CD4-positive, alpha-beta memory T cell (primary cell): ENCODE measurements at places on chromosomes 4 and X.
A peak's percentile ranks its signal among the peaks of the same experiment; 100 is the strongest.

DNA sequence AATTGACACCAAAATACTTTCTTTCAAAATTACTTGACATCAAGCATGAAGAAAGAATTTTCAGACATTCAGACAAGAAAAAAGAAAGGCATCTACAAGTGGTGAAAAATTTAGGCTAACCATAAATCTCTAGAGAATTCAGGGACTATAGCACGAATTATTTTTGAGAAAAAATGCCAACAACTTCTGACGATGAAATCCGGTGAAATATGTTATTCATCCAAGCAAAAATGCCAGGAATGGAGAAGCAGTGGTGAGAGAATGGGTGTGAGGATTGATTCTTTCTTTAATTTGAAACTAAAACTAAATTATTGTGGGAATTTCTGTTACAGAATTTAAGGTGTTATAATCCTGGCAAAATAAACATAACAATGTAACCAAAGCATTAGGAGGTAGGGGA is 69.4 kb upstream of the SORBS2 start:
- no peak for DNase-seq

DNA sequence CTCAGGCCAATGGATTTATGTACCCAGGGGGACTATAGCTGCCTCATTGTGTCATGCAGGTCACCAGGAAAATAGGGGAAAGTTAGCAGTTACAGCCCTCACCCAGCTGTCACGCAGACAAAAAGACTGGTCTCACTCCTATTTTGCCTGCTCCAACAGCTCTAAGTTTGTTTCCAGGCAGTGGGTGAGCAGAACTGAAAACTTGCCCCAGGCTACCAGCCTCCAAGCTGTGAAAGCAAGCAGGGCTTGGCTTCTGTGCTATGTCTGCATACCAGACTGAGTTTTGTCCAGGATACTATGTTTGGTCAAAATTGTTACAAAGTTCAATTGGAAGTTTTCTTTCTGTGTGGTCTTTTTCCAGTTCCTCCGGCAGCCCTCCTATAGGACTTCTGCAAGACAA is 628.4 kb downstream of the FAM133A start:
- DNase-seq: no peak

GRCh38 chr4:137378821-137379220 is 153.5 kb downstream of the PCDH18 start:
- DNase-seq: no peak

DNA sequence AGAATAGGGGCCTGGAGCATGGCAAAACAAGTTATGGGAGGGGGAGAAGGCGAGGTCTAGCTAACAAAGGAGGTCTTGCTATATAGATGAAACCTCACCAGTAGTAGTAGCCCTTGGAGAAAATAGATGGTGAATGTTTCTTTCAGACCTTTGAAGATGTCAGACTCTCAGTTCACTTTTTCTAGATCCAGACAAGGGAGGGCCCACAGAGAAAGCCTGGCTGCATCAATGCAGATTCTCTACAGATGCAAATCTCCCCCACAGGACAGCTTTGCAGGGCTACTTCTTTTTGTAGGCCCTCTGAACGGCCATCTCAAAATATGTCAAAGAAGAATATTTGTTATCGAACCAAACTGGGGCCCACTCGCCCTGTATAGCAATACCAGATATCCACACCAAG is 159.7 kb downstream of the ANK2 start:
- no peak for DNase-seq

- no peak for DNase-seq
Measured at GRCh38 chrX:129818123-129818522, 25.6 kb downstream of the ZDHHC9 start.

- no peak for DNase-seq
Measured at GRCh38 chr4:117700111-117700892, 334.0 kb upstream of the NDST3 start.

- DNase-seq: peak; percentile 36
Measured at GRCh38 chr4:2135083-2135482, 76.0 kb downstream of the NAT8L start.

DNA sequence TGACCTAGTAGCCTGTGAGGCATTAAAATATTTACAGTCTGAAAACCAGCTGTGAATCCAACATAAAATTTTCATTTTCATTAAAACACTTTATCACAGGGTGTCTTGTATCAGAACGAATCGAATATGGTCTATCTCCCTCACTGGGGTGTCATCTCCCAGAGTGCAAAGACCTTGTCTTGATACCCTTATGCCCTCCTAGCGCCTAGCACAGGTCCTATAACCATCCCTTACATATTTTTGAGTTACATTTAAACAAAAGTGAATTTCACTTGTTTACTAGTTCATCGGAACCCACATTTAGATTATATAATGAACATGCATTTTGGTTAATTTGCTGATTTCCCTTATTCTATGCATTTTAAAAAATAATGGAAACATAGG is 14.0 kb downstream of the DIPK2B start:
- DNase-seq: no peak

- no peak for DNase-seq
Measured at GRCh38 chr4:54254116-54254914, 25.2 kb downstream of the PDGFRA start.

DNA sequence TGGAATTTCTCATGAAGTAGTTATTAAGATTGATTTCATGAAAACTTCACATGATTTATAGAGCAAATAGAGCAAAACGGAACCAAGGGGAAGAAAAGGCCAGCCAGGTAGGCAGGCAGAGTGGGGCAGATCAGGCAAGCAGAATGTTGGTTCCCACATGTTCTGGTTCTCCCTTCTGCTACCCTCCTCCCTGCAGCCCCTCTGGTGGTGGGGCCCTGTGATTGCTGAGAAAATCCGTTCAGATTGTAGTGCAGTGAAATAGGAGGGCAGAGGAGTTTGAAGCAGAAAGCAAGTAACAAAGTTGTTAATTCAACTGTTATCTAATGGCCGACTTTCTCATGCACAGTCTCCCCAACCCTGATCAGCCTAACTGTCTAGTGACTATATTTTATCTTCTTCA is 185.3 kb downstream of the MID1IP1 start:
- DNase-seq: no peak

DNA sequence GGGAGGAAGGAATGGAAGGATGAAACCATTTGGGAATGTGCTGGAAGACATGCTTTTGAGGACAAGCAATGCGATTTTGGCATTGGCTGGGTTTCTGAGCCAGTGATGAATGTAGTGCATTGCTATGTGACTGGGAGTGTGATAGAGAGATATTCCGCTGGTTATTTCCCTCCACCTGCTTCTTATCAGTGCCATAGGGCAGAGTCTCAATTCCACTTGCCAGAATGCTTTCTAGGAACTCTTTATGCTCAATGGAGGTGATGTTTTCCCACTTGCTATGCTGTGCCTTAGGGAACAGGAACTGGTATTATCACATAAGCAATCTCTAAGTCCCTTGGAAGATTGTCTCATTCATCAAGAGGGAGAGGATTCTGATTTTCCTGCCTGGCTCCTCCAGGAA is 28.0 kb downstream of the TBL1X start:
- DNase-seq: no peak

GRCh38 chr4:41258783-41259182 is 2.1 kb downstream of the UCHL1 start:
- no peak for DNase-seq

DNA sequence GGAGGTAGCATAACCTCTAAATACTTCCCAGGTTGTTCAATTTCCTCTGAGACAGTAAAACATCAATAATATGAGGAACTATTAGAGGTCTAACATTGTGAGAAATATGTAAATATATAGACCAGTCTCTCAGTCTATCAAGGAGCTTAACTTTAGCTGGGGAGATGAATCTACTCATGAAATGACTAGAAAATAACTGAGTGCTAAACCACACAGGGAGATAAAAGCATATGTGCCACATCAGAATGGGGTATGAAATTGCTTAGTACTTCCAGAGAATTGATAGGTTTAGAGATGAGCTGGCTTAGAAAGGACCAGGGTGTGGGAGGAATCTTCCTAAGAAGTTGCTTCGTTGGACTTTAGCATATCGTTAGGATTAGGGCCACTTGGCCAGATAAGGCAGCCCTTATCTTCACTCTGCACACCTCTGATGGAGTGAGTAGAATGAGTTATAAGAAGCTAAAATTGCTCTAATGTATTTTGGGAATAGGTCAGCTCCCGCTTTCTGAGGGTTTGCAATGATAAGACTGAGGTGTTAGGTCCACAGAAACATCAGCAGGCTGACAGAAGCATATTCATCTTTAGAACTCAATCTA is 299.2 kb downstream of the UNC5C start:
- no peak for DNase-seq

GRCh38 chr4:7313347-7313811 is 121.0 kb downstream of the SORCS2 start:
- no peak for DNase-seq

DNA sequence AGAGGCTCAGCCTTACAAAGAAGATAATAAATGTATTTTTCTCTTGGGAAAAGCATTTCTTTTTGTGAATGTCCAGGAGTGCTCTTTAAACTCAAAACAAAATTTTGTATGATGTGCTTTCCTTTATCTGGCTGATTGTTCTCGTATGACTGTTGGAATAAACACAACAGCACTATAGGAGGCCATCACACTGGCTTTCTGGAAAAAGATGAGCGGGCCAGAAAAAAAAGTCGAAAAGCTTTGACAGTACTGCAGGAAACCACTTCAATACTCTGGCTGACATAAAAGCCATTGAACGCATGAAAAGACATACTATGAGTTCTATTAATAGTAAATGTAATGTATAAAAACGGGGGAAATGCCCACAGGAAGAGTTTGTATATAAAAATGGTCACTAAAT is 64.7 kb upstream of the CTSO start:
- no peak for DNase-seq

DNA sequence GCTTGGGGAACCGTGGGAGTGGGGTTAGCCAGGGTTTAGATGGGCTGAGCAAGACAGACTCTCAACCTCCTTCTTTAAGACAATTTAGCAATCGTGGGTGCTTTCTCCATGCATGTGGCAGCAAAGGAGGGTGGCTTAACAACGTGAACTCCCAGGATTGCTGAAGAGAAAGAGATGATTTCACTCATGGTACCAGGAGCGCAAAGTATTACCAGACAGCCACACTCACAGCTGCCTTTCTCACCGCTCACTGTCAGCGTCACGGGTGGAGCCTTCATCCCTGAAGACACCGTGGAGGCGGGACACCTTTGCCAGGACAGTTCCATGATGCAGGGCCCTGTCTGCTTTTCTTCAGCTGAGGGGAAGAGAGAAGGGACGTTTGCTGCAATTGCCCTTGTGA is 212.5 kb upstream of the PSAPL1 start:
- DNase-seq: no peak

GRCh38 chrX:65035446-65035770 is 59.2 kb upstream of the ZC4H2 start:
- DNase-seq: no peak

DNA sequence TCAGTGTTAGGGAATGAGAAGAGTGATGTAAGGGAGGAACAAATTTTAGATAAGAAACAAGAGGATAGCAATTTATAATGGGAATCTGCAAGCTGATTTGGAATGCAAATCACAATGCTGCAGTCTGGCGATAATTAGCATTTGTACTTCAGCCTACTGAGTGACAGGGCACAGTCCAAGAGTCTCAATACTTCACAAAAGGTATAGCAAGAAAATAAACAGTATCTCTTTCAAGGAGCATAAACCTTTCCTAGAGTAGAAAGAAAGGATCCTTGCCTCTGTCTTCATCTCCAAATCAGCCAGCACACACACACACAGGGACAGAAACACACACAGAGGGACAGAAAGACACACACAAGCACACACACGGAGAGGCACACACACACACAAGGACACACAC is 1.1 kb upstream of the GPM6A start:
- DNase-seq: no peak

- DNase-seq: no peak
Measured at GRCh38 chr4:156576946-156577345, 394.7 kb downstream of the PDGFC start.

- no peak for DNase-seq
Measured at GRCh38 chr4:106618956-106619355, 250.4 kb upstream of the GIMD1 start.
